ENCODE measurements at places on chromosomes 6 and 20. TPM values are rescaled to one million over a fixed set of nuclear protein-coding genes. Genes with fewer than 3 reads are reported as not detected.

DNA sequence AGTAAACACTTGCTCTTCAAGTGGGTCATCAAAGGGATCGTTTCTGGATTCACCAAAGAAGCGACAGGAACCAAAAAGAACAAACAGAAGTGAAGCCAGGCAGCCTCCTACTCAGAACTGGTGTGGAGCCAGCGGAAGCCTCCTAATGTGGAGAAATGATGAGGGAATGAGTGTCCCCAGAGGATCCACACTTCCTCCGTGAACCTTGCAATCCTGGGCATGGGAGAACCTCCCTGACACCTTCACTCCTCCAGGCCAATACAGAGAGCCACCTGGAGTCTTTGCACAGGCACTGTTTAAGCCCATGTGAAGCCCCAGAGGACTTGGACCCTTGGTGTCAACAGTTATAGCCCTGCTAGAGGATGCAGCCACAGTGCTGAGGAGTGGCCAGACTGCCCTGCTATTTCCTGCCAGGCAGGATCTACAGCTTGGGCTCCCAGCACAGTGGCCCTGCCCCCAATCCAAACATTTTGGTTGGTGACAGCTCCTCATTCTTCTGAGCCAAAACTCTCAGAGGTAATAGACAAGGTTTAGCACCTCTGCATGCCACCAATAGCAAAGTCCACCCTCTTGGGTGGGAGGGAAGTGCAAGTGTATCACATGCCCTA, 23.2 kb upstream of the SERINC1 start:
- no peaks in the 10 kb centered on the region for H3K4me1 ChIP-seq
- H3K27me3 ChIP-seq: no peaks in the 10 kb centered on the region
- no peak overlapping the region for H3K27ac ChIP-seq

- H3K27ac ChIP-seq: no peak overlapping the region
- H3K27me3 ChIP-seq: no peaks in the 10 kb centered on the region
- no peaks in the 10 kb centered on the region for H3K36me3 ChIP-seq
- no peaks in the 10 kb centered on the region for H3K4me1 ChIP-seq
These were observed 15.7 kb upstream of the PARD6B start for GRCh38 chr20:50715694-50716093.

DNA sequence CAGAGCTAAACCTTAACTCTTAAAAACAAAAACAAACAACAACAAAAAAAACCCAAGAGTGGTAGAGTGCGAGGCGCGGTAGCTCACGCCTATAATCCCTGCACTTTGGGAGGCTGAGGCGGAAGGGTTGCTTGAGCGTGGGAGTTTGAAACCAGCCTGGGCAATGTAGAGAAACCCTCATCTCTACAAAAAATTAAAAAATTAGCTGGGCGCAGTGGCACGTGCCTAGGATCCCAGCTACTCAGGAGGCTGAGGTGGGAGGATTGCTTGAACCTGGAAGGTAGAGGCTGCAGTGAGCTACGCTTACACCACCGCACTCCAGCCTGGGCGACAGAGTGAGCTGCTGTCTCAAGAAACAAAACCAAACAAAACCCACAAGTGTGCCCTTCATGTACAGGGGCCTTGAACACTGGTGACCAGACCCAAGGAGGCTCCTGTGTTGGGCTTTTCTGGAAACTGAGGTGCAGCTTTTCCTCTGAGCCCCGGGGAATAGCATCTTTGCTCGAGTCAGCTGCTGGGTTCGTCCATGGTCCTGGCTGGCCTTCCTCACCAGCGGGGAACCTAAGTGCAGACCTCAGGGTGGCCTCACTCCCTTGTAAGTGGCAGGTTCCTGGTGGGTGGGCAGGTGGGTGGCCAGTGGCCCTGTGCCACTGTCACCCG, 39.9 kb downstream of the PYGB start:
- H3K27ac ChIP-seq: no peak overlapping the region
- H3K36me3 ChIP-seq: peaks cover 79% of the 10 kb centered on the region
- no peak for DNase-seq
- H3K4me3 ChIP-seq: no peak overlapping the region
- H3K27me3 ChIP-seq: no peaks in the 10 kb centered on the region

- H3K27me3 ChIP-seq: peaks cover 15% of the 10 kb centered on the region
- H3K27ac ChIP-seq: no peak overlapping the region
- no peaks in the 10 kb centered on the region for H3K36me3 ChIP-seq
- peaks cover 10% of the 10 kb centered on the region for H3K4me1 ChIP-seq
- no peak for DNase-seq
- no peak overlapping the region for H3K4me3 ChIP-seq
These were observed 1.5 kb downstream of the PPP1R14C start for GRCh38 chr6:150144294-150144868.

DNA sequence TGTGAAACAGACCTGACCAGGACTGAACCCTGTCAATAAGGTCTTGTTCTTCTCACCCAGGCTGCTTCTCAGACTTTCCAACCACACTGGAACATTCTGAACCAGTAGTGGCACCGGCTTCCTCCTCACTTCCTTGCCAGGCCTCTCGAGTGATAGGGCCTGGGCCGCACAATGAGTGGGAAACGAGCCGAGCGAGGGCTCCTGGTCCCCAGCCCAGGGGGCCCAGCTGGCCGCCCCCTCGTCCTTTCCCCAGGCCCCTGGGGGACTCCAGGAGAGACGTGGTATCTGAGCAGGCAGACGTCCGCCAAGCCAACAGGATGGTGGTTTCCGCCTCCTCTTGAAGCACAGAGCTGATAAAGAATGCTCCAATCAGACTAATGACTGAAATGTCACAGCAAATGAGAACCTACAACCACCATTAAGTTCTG, 117.9 kb downstream of the GMDS start:
- no peak for DNase-seq
- no peaks in the 10 kb centered on the region for H3K36me3 ChIP-seq
- peak overlapping the region; percentile 52 for H3K4me3 ChIP-seq
- peak overlapping the region; percentile 80 for H3K27ac ChIP-seq
- H3K27me3 ChIP-seq: no peaks in the 10 kb centered on the region
- peaks cover 31% of the 10 kb centered on the region for H3K4me1 ChIP-seq

- H3K36me3 ChIP-seq: no peaks in the 10 kb centered on the region
- no peaks in the 10 kb centered on the region for H3K27me3 ChIP-seq
- H3K4me1 ChIP-seq: peaks cover 5% of the 10 kb centered on the region
- no peak overlapping the region for H3K27ac ChIP-seq
These were observed 3.2 kb upstream of the SOX4 start for GRCh38 chr6:21590346-21590745.

GRCh38 chr20:22949331-22950109, 85.6 kb upstream of the SSTR4 start:
- H3K36me3 ChIP-seq: no peaks in the 10 kb centered on the region
- H3K4me1 ChIP-seq: no peaks in the 10 kb centered on the region
- no peak overlapping the region for H3K4me3 ChIP-seq
- DNase-seq: no peak

AIF1 gene
- total RNA-seq: 39.6 TPM

DNA sequence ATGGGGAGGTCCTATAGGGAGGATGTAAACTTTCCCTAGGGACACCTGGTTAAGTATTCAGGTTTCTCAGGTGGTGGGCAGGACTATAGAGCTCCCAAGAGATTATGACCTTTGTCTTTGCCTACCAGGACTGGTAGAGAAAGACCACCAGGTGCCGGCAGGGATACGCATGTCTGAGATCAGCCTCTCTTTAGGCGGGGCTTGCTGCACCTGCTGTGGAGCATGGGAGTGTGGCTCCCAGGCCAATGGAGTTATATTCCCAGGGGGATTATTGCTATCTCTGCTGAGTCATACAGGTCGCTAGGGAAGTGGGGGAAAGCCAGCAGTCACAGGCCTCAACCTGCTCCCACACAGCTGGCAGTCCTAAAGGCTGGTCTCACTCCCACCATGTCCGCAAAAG, 280.5 kb upstream of the MMS22L start:
- no peak for DNase-seq
- H3K36me3 ChIP-seq: no peaks in the 10 kb centered on the region

ETV7 gene
- total RNA-seq: 2.6 TPM

DNA sequence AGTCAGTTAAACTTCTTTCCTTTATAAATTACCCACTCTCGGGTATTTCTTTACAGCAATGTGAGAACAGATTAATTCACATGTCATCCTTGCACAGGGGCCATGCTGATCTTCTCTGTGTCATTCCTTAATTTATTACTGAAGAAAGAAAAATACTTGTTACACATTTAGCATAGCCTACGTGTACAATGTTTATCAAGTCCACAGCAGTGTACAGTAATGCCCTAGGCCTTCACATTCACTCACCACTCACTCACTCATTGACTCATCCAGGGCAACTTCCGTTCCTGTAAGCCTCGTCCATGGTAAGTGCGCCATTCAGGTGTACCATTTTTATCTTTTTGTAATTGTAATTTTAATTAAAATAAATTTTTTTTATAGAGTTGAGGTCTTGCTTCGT, 73.6 kb downstream of the RSPH3 start:
- DNase-seq: no peak
- H3K4me3 ChIP-seq: no peak overlapping the region
- no peak overlapping the region for H3K27ac ChIP-seq
- H3K36me3 ChIP-seq: no peaks in the 10 kb centered on the region
- H3K27me3 ChIP-seq: no peaks in the 10 kb centered on the region
- H3K4me1 ChIP-seq: no peaks in the 10 kb centered on the region
